ENCODE measurements at places on chromosomes 1 and 21.

DNA sequence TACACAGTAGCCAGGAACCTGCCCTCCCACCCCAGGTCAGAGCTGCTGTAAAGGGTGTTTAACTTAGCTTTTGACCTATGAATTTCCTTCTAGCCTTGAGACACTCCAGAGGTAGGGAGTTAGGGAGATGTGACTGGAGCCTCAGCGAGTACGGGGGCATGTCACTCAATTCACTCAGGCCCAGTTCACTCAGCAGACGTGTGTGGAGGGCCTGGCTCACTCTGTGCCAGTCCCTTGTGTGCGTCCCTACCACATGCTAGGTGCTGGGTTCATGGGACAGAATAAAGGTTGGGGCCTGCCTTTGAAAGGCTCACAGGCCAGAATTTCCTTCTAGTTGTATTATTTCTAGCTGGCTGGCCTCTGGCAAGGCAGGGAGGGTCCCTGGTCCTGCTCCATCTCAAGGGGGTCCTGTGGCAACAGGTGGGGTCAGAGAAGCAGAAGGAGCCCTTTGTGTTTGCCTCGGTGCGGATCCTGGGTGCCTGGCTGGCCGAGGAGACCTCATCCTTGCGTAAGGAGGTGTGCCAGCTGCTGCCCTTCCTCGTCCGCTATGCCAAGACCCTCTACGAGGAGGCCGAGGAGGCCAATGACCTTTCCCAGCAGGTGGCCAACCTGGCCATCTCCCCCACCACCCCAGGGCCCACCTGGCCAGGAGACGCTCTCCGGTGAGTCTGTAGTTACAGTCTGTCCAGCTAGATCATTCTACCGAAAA is 4.5 kb downstream of the NCDN start:
- no peak for DNase-seq

DNA sequence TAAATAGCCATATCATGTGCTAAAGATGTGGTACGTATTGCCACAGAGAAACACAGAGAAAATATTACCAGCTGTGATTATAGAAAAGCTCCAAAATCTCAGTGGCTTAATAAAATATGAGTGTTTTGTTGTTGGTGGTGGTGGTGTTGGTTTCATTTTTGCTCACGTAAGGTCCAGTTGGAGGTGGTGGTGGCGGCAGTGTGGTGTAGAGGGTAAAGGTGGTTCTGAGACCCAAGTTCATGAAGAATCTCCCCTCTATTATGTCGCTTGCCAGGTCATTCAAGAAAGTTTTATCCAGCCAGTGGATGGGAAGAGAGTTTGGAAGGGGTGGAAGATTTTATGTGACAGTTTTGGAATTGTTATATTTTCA is 217.6 kb upstream of the SAMSN1 start:
- no peak for DNase-seq

- DNase-seq, result peak; percentile 46
These were observed 6.2 kb downstream of the S100A7A start for GRCh38 chr1:153422450-153423068.

- no peak for DNase-seq
These were observed 185.1 kb downstream of the TM2D1 start for GRCh38 chr1:61539720-61540462.

DNA sequence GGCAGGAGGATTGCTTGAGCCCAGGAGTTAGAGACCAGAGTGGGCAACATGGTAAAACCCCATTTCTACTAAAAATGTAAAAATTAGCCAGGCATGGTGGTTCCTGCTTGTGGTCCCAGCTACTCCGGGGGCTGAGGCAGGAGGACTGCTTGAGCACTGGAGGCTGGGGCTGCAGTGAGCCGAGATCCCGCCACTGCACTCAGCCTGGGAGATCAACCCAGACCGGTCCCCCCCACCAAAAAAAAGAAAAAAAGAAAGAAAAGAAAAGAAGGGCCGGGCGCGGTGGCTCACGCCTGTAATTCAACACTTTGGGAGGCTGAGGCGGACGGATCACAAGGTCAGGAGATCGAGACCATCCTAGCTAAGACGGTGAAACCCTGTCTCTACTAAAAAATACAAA is 1.8 kb upstream of the GMEB1 start:
- DNase-seq, result no peak

DNA sequence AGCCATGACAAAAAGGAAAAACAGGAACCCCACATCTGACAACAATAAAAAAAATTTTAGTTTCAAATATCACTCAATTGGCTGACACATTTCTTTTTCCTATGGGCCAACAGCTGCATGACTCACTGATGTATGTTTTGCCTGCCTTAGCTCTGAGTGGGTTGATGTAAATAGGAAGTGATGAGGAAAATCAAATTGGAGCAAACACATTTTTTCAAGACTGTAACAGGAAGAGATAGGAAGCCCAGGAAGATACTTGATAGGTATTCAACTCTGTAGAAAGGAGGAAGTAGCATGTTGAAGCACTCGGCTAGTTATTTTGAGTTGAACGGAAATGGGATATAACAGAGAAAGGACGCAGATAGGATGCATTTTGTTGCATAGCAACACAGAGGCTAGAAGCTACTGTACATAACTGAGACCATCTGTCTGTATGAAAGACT is 168.0 kb upstream of the NR5A2 start:
- no peak for DNase-seq

DNA sequence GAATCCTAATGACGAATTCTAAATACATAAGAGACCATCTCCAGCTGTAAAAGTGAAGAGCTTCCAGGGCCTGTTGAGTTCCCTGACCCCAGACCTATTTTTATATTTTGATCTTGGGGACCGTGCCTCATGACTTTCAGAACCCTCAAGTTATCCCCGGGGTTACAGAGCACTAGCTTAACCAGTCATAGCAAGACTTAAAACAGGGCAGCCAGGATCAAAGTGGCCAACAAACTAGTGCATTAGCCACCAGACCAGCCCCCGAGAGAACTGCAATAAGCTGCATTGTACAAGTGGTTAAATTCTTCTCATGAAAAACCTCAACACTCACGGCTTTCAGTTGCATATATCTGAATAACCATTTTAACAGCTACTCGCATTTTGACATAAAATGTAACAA is 183.0 kb downstream of the BARHL2 start:
- DNase-seq, result no peak

GRCh38 chr1:34590211-34590623 is 164.6 kb upstream of the GJB5 start:
- no peak for DNase-seq

GRCh38 chr1:3074297-3074741 is 5.3 kb downstream of the PRDM16 start:
- no peak for DNase-seq

- no peak for DNase-seq
These were observed 14.4 kb upstream of the THEM5 start for GRCh38 chr1:151867765-151868411.

DNA sequence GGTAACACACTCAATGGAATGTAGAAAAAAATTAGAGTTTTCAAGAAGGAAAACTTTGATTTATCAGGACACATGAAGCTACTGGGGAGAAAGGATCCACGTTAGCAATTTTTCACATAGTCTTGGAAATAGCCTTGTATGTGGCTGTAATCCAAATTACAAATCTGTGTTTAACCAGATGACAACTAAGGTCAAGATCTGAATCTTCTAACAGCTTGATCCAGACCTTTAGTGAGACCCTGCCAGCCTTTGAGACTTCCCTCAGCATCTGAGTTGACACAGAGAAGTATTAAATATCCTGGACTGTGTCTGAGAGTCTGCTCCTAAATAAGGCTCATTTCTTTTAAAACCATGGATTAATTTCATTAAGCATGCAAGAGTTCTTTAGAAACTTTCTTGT is 135.9 kb upstream of the KCNK2 start:
- DNase-seq, result no peak

GRCh38 chr1:30675761-30676160 is 47.6 kb downstream of the MATN1 start:
- DNase-seq, result no peak

- no peak for DNase-seq
These were observed 220.8 kb upstream of the NRIP1 start for GRCh38 chr21:15285556-15285955.

DNA sequence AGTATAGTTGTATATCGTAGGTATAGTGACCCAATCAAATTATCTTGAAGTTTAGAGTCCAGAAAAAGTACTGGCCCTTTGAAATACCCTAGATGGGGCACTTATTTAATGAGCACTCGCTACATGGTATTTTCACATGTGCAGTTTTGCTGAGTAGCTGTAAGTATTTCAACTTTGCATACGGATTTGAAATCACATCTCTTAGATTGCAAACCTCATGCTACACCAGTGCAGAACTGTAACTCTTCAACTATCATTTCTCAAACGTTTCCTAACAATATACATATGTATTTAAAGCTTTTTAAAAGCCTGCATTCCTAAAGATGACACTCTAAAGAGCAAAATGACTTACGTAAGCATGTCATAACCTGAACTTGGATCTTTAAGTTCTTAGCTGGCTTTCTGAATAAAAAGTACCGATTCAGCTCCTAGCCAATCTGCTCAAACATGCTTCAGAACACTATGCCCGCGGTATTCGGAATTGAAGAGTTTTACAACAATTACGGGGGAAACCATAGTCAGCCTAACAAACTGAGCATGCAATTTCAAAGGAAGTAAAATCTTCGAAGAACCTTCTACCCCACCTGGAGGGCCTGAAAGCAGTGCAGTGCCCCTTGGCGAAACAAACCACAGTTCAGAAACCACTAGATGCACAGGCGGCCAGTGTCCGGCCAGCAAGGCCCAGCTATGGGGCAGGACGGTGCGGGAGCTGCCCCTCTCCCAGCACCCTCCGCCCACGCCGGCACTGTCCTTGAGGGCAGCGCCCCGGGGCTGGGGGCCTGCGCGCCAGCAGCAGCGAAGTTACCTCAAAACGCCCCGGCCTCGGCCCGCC is 863 bp downstream of the FH start:
- no peak for DNase-seq

DNA sequence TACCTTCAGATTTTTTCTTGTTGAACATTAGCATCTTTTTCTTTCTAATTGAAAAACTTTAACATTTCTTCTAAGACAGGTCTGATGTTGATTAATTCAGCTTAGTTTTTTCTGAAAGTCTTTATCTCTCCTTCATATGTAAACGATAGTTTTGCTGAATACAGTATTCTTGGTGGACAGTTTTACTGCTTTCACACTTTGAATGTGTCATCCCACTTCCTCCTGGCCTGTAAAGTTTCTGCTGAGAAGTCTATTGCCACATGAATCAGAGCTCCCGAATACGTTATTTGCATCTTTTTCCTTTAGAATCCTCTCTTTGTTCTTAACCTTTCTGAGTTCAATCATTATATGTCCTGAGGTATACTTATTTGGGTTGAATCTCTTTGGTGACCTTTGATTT is 344.2 kb downstream of the OLFM3 start:
- no peak for DNase-seq

DNA sequence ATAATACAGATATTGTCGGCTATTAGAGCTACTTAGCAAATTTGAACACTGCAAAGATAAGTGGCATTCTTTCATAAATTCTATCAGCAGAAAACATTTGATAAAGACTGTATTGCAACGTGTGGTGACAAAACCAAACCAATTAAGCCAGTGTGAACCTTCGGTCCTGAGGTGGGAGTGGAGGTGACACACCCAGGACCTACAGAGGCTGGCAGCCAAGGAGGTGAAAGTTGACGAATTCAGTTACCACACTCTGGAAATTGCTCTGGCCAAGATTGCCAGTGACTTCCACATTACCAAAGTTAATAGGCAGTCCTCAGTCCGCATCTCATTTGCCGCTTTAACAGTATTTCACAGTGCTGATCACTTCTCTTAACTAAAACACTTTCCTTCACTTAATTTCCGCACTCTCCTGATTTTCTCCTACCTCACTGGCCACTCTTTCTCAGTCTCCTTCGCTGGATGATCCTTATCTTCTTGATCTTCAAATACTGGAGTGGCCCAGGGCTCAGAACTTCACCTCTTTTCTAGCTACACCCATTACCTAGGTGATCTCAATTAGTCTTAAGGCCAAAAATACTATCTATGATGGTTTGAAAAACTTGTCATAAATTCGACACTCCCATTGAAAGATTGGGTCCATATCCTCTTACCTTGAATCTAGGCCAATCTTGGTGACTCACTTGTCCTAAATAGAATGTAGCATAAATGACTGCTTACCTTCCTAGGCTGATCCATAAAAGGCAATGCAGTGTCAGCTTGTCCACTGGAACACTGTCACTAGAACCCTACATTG is 5.1 kb upstream of the CDC42BPA start:
- DNase-seq, result no peak

- no peak for DNase-seq
These were observed 31.1 kb downstream of the PIGP start for GRCh38 chr21:37041706-37042271.

GRCh38 chr1:171754971-171755370 is 13.1 kb upstream of the VAMP4 start:
- no peak for DNase-seq

- DNase-seq, result no peak
These were observed 15.9 kb upstream of the PPP2R5A start for GRCh38 chr1:212269306-212269705.

GRCh38 chr1:53576381-53576801 is 117.2 kb downstream of the DMRTB1 start:
- no peak for DNase-seq

DNA sequence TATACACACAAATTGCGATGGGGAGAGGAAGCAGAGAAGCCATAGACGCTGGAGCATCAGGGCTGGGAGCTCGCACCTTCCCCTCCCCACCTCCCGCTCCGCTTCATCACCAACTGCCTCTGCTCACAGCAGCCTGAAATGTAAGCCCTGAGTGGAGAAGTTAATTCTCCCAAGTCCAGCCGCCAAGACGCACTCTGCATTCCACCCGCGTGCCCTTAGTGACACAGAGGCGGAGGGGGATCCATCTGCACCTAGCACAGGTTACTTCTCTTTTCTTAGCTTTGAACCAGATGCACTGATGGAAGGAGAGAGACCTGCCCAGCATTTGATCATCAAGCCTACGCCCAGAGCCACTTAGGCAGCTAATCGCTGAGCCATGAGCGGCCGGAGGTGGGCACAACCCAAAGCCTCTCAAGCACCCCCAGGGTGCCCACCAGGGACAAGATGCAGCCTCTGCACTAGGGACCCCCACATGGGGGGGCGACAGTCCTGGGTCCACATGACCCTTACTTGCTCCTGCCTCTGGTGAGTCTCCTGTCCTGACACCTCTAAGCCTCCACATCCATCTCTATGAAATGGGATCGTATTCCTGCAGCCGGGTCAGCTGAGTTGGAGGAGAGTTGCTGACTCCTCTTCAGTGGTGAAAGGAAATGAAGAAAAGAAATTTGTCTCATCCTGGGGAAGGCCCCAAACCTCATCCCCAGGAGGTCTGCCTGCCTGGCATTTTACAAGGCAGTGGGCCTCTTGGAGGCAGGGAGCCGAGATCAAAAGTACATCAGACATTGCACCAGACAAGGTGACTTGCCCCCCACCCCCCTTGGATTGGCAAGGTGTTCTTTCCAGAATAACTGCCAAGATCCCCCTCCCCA is 316.2 kb downstream of the MATN1 start:
- DNase-seq, result no peak
